ENCODE measurements at places on chromosomes 7 and 10.

GRCh38 chr7:83593921-83594475, 54.9 kb downstream of the SEMA3E start:
- no peak for DNase-seq

DNA sequence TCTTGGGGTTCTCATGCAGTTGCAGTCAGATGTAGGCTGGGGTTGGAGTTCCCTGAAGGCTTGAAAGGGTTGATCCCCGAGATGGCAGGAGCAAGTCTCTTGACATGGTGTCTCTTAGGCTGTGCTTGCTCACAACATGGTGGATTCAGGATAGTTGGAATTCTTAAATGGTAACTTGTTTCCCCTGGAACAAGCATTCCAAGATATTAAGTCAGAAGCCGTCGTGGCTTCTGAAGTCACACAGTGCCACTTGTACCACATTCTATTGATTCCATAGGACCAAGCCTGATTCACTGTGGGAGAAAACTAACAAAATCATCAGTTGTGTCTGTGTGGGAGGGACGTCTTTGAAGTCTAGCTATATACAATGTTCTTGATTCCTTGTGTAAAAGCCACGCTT, 3.5 kb upstream of the SLC35B4 start:
- DNase-seq: no peak

GRCh38 chr10:98910048-98910447, 325.6 kb downstream of the HPSE2 start:
- no peak for DNase-seq

DNA sequence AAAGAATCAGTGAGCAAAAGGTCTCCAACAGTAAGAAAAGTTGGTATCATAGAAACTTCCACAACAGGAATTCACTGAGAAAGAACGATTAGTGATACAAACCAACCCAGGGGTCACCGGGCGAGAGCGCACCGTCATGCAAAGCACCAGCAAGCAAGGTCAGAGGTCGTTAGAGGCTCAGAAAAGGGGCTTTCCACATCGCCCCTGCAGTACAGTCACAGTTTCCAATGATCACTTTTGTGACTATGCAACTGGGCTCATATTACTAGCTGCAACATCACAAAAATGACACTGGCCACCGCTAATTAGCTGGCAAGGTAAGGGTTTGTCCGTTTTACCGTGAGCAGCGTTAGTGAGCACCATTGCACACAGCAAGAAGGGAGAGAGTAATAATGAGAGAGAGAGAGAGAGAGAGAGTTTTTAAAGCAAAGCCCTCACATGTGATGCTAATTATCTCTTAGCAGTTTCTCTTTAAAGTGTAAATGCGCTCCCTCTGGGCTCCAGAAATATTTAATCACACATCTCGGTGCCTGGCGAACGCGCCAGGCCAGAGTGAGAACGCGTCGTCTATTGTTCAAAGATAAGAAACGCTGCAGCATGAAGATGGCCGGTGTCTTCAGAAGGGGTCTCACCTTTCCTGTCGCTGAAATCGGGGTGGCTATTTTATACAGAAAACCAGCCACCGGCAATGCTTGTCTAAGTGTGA, 237.5 kb downstream of the DNAJB6 start:
- DNase-seq: no peak

- DNase-seq: no peak
These were observed 62.3 kb upstream of the DGKI start for GRCh38 chr7:137909042-137909441.

GRCh38 chr10:5613481-5614154, 52.8 kb downstream of the ASB13 start:
- no peak for DNase-seq

- DNase-seq: no peak
These were observed 266.7 kb upstream of the PHF14 start for GRCh38 chr7:10706875-10707493.

DNA sequence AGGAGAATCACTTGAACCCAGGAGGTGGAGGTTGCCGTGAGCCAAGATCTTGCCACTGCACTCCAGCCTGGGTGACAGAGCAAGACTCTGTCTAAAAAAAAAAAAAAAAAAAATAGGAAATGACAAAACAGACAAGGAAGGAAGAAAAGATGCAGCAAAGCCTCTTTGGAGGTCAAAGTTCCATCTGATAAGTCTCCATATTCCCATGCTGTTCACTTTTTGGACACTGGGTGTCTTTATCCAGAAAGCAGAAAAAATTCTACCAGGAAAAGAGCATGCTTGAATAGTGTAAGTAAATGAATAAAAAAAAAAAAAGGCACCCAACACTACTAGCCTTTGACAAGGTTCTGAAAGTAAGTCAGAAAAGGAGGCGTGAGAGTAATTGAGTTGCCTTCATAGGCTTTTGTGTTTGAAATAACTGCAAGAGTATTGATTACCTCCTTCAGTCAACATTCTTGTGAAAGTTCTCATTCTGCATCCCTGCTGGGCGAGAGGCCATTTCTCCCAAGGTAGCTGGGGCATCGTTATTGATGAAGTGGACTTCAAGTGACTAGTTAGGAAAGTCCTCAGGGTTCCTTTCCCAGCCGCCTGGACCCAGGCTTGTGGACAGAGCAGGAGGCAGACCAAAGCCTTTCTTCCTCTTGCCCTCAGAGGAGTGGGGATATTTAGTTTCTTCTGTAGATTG, 133.3 kb upstream of the KIF5B start:
- no peak for DNase-seq

- DNase-seq: no peak
These were observed 334.1 kb downstream of the RPS24 start for GRCh38 chr10:78367751-78368150.

DNA sequence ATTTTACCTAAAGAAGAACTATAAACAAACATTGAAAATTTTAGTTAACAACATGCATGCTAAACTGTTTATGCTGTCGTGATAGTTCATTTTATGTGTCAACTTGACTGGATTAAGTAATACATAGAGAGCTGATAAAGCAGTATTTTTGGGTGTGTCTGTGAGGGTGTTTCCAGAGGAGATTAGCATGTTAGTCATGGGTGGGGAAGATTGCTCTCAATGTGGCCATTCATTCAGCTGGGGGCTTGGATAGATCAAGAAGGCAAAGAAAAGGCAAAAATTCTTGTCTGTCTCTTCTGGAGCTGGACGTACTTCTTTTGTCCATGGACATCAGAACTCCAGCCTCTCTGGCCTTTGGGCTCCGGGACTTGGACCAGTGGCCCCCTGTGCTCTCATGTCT, 172.9 kb upstream of the SEMA3E start:
- no peak for DNase-seq

GRCh38 chr7:148210804-148211325, 379.7 kb upstream of the C7orf33 start:
- no peak for DNase-seq

DNA sequence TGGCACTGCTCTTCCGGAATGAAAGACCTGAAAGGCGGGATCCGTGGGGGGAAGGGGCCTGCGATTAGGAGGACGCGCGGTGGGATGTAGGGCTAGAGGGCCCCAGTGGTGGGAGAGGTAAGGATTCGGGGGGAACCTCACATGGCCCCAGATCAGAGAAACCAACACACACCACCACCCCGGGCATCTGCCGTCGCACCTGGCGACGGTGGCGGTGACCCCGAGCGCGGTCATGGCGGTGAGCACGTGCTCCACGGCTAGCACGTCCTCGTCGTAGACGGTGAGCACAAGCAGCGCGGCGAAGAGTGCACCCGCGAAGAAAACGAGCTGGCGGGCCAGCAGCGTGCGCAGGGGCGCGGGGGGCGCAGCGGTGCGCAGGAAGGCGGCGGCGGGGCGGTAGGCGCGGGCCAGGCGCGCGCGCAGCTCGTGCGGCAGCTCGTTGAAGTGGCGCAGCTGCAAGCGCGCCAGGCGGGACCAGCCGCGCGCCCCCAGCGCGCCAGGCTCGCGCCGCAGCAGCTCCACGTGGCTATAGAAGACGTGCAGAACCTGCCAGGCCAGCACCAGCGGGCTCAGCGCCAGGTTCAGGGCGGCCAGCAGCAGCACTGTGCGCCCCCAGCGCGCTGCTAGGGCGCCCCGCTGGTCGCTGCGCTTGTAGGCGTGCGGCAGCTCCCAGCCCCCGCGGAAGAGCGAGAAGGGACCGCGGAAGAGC, 5.7 kb downstream of the ATG9B start:
- no peak for DNase-seq

All from 8988T (cell line).